Jurkat, Clone E6-1 (cell line): ENCODE measurements at places on chromosomes 2 and 18.

- DNase-seq, result no peak
Observed at GRCh38 chr18:41501848-41502247, 453.2 kb upstream of the PIK3C3 start.

DNA sequence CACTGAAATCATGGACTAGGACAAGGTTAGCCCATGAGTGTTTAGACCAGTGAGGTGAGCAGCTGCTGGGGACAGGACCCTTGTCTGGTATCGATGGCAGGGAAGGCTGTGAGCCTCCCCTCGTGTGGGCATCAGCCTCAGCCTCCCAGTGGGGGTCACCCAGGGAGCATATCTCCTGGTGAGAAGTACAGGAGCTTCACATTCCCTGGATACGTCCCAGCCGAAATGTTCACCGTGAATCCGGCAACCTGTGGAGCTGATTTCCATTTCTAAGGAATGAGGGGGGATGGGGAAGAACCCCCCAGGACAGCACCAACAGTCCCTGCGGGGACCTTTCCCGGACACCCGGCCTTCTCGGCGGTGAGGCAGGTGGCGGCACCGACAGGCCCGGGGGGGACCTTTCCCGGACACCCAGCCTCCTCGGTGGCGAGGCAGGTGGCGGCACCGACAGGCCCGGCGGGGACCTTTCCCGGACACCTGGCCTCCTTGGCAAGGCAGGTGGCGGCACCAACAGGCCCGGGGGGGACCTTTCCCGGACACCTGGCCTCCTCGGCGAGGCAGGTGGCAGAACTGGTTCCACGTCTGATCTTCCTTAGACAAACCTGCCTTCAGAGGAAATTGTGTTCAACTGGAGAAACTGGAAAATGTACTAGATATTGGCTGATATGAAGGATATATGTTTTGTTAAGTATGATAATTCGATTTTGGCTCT, 21.2 kb downstream of the RTP5 start:
- DNase-seq, result no peak

- DNase-seq, result no peak
Observed at GRCh38 chr2:241654551-241654950, 17.1 kb downstream of the ATG4B start.

- no peak for DNase-seq
Observed at GRCh38 chr18:31510319-31510718, 12.3 kb downstream of the DSG2 start.

DNA sequence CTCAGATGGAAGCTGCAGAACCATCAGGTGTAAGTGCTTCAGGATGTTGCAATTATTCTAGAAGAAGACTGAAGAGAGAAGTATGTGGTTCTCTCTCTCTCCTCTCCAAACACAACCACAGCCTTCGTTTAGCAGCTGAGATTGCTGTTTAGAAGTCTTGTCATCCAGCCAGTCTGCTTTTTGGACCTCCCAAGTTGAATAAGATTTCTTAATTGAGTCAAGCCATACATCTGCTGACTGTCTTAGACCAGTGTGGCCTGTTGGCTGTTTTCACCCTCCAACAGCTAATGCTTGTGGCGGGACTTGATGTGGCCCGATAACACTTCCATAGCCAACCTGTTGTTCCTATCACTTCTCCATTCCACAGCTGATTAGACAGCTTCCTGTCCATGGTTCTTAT, 91.3 kb upstream of the TMEM17 start:
- DNase-seq, result no peak

DNA sequence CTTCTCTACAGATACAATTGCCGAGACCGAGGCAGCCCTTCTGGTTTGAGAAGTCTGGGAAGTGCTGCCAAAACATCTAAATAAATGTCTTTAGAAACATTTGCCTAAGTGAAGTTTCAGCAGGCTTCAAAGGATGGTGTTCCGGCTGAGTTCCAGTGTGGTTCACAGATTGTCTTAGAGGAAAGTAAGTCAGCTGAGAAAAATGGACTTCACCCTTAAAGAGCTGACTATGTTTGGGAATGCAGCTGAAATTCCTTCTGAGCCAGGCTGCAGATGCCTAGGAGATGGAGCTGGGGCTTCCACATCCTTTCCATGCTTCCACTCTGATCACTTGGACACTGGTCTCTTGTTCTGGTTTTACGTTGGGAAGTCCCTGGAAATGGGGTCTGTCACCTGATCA, 83.6 kb downstream of the FHOD3 start:
- DNase-seq, result no peak

GRCh38 chr18:76380791-76381405, 114.1 kb downstream of the ZNF516 start:
- no peak for DNase-seq

GRCh38 chr18:48409591-48410094, 460 bp upstream of the ZBTB7C start:
- no peak for DNase-seq

GRCh38 chr18:31102025-31102684, at the start of gene DSC2:
DSC2 (minus strand) TSS chr18:31102421; CDS start chr18:31101971, 450 bp downstream.
- DNase-seq, result no peak

DNA sequence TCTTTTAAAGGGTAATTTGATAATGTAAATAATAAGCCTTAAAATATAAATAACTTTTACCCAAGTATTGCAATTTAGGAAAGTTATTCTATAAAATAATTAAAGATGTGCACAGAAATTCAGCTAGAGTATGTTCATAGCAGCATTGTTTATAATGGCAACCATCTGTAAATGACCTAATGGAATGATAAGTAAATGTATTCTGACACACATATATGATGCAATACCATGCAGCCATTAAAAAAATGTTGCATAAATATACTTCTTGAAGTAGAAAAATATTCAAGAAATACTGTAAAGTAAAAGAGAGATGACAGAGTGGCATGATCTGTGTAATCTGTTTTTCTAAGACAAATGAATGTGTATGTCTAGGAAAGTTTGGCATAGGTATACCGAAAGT, 545.7 kb downstream of the ZEB2 start:
- DNase-seq, result no peak

GRCh38 chr2:119464981-119465380, 33.3 kb downstream of the TMEM37 start:
- DNase-seq, result no peak

GRCh38 chr2:197045115-197045514, 118.6 kb upstream of the PGAP1 start:
- no peak for DNase-seq

- peak; percentile 7 for DNase-seq
Observed at GRCh38 chr18:7750095-7750663, 183.1 kb downstream of the PTPRM start.

DNA sequence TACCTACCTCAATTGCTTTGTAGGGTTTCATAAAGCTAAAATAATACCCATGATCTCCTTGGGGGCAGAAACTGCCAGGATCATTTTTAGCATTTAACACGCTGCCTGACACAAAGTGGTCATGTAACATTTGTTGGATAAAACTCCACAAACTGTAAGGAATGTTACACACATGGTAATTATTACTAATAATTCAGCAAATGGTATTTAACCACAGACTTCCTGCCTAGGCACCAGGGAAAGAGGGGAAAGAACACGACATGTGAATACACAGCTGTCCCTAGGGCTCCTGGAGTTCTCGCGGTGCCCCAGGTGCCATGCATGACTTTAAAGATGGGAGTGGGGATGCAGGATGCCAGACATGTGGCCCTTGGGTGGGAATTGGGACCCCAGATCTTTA, 43.5 kb downstream of the ASAP2 start:
- DNase-seq, result no peak

GRCh38 chr18:42047721-42048120, 92.7 kb downstream of the PIK3C3 start:
- DNase-seq, result no peak

- no peak for DNase-seq
Observed at GRCh38 chr2:210730672-210731071, 174.3 kb downstream of the CPS1 start.

DNA sequence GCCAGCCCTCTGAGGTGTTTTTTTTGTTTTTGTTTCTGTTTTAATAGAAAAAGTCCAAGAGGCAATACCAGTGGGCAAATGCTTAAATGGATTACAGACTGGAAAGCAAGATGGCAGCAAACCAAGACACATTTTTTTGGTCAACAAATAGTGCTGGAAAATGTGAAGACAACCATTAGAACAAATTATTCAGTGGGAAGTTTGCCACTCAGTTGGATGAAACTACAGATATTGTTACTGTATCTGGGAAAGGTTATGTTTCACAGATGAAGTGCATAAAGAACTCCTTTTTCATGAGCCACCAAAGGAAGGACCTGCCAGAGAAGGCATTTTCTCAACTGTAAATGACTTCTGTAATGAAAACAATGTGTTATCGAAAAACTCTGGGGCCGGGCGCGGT, 93.0 kb upstream of the ODC1 start:
- DNase-seq, result no peak

DNA sequence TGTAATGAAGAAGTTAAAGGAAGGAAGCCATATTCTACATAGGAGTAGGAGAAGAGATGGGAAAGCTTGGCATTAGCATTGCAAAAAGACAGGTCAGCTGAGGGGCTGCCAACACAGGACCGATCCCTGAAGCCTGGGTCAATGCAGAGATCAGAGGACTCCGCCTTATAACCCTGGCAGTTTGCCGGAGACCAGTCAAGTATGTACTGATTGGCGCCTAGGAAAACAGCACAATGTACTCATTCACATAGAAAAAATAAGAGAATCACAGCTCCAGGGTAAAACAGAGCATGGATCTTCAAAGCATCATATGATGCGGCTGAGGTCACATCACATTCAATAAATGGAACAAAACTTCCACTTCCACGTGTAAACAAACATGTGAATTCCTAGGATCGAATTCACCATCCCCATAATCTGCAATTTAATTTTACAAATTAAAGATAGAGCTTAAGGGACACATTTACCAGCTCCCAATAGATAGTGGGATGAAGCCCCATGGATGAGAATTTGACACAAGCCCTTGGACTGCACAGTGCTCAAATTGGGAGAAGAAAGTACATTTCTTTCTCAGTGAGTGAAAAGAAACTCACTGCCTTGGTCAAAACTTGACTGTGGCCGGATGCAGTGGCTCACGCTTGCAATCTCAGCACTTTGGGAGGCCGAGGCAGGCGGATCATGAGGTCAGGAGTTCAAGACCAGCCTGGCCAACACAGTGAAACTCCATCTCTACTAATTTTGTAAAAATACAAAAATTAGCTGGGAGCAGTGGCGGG, 135.0 kb upstream of the KLHL14 start:
- no peak for DNase-seq

DNA sequence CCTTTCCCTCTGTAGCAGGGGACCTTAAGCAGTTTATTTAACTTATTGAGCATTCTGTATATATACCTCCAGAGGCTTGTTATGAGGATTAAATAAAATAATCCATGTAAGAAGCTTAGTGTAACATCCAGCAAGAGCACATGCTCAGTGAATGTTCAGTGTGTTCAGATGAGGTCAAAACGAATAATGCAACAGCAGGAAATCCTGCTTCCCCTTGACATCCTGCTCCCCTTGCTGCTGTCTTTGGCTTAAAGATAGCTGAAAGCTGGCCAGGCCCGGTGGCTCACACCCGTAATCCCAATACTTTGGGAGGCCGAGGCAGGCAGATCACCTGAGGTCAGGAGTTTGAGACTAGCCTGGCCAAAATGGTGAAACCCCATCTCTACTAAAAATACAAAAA, 68.7 kb downstream of the COL4A4 start:
- no peak for DNase-seq

GRCh38 chr2:207275779-207276178, 110.0 kb upstream of the KLF7 start:
- DNase-seq, result no peak

DNA sequence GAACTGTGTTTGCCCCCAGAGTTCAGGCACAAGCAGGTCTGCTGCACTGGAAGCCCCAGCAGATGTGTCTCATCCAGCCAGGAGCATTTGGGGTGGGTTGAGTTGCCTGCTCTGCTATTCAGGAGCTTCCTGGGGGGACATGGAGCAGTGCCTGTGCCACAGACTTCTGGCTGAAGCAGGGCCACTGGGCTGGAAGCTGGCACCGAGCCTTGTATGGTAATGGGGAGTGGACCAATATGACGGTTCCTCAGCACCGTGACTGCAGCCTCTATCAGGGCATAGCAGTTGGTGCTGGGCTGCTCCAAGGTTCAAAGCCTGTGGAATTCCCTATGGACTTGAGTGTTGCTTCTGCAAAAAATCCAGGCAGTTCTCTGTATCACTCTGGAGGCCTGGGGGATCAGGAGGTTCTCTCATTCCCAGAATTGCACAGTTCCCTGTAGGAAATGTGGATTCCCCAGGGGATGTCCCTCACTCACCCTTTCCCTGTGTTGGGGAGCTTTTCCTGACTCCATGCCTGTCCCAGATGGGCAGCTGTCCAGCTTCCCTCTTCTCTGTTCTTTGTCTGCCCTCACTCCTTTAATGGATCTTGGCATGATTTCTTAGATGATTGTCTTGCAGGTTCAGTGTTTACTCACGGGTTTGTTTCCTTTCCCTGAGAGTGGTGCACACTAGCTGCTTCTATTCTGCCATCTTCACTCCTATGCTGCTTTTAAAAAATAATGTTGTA, 37.2 kb upstream of the THSD7B start:
- no peak for DNase-seq

DNA sequence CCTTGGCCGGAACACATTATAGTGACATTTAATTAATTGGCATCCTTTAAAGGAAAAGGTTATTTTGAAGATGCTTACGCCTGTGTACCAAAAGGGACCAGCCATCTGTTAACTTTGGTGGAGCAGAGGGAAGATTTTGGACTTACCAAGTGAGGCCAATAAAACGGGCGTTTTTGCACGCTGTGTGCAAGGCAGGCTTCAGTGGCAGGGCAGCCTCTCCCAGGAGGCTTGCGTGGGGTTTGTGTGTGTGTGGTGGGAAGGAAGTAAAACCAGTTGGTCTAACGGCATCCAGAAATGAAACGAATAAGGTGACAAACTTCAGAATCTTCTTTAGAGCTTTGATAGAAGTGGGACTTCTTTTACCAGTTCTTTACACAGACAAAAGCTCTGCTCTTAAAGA, 191.7 kb downstream of the PRKCE start:
- peak; percentile 44 for DNase-seq

DNA sequence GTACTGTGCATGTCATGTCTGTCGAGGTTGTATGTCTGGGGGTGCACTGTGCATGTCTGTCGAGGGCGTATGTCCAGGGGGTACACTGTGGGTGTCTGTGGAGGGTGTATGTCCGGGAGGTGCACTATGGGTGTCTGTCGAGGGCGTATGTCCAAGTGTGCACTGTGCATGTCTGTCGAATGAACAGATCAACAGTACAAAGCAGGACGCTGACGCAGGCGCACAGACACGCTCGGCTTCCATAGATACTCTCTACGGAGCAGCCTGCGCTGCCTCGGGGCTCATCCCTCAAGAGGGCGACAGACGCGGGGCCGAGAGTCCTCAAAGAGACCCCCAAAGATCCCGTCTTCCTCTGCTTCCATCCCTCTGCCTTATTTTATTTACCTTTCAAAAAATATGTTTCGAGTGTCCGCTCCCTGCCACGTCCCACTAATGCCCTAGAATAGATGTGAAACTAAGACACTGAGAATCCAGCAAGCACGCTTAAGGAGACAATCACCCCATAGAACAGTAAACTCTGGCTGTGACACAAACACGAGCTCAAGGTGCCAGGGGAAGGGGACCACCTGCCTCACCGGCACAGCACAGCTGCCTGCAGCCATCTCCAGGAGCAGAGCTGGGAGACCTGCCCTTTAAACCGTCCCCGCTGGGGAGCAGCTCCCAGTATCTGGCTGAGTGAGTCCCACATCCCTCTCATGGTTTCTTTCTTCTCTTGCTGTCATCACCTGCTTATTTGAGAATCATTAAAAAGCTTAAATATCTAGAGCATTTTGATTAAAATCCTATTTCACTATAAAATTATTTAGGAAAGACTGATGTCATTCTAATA, 250.5 kb upstream of the MYT1L start:
- DNase-seq, result no peak

GRCh38 chr2:191929288-191929687, 82.4 kb upstream of the CAVIN2 start:
- DNase-seq, result no peak

- DNase-seq, result peak; percentile 78
Observed at GRCh38 chr2:62038975-62039771, 133.7 kb downstream of the COMMD1 start.
